ENCODE measurements at places on chromosomes 11 and 22. TPM values are rescaled to one million over a fixed set of nuclear protein-coding genes. Genes with fewer than 3 reads are reported as not detected.

The INPP5J gene
- total RNA-seq = 1.2 TPM

The KCNJ1 gene
- 0.05 TPM for total RNA-seq

The DEPDC7 gene
- 5.9 TPM for total RNA-seq

The NPTXR gene
- total RNA-seq = 12.5 TPM

The POLDIP3 gene
- 52.9 TPM for total RNA-seq

The VPS37C gene
- total RNA-seq = 12.8 TPM

The CCDC81 gene
- total RNA-seq = 0.22 TPM

The SMIM38 gene
- total RNA-seq = 0.77 TPM

The NLRP10 gene
- not detected for total RNA-seq

The OR5T1 gene
- not detected for total RNA-seq

The PGA5 gene
- total RNA-seq = not detected

The ZNF195 gene
- total RNA-seq = 31.7 TPM

The CTSD gene
- total RNA-seq = 68.1 TPM

The OPCML gene
- 2.1 TPM for total RNA-seq

- peak; percentile 42 for ATAC-seq
These were observed 1.4 kb downstream of the CTTN start for GRCh38 chr11:70399681-70400112.

DNA sequence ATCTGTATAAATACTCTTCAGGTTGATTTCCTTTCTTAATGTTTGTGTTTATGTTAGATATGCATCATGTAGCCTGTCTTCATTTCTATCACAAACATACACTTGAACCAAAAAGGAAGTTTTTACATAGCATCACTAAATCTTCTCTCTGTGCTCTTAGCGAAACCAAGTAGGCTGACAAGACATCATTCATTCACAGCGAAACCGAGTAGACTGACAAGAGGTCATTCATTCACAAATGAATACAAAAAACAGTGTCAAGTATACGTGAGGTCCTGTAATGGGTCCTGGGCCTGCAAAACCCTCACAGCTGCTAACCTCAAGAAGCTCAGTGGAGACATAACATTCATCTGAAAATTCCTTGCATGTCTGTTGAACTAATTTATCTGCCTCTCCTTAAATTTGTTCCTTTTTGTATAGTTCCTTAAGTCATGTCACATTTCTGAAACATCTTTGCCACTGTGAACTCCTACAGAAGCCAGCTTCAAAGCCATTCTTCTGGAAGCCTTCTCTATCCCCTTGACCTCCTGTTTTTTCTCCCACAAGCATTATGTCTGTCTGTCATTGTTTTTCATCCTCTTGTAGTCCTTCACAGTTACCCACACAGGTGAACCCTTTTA lies 9.8 kb upstream of the HBE1 start:
- no peak for ATAC-seq

DNA sequence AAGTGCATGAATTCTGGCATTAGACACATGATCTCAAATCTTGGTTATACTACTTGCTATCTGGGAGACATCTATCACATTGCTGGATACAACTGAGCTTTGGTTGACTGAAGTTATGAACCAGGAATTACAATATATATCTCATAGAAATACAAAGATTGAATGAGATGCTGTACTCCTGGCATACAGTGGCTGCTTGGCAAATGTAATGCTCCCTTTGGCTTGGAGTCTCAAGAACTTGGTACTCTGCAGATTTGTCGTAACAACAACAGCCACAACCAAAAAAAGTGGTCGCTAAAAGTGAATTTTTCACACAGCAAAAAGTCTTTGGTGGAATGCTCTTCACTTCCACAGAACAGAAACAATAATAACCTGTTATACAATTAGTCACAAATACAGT lies 1082.6 kb downstream of the DLG2 start:
- ATAC-seq = no peak

GRCh38 chr22:30180616-30181015 lies 65.9 kb downstream of the LIF start:
- ATAC-seq = no peak

DNA sequence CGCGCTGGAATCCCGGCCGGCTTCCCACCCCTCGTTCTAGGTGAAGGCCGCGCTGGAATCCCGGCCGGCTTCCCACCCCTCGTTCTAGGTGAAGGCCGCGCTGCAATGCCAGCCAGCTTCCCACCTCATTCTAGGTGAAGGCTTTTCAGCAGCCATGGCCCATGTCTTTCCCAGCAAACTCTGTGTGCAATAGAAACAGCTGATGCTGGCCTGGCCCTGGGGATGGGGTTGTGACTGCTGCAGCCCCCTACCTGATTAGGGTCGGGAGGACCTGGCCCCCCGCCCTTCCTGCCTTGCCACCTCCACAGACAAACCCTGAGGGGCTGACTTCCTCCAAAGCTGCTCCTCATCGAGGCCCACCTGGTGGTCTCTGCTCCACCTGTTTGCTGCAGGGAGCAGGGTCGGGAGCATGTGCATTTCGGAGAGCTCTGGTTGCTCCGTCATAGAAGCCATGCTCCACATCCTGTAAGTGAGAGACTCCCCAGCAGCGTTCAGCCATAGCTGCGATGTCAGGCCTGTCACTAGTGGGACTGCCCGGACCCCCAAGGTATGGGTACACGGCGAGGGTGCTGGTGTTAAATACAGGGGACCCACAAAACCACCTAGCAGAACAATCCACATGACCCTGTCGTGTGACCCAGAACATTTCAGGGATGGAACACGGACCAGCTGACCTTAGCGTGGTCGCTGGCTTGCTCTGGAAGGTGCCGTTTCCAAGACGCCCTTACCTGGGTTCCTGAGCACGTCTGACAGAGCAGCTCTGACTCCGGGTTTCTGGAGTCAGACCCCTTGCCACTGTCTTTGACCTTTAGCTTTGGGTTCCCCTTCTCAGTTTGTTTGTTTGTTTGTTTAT lies 3.3 kb downstream of the ZBED4 start:
- no peak for ATAC-seq

GRCh38 chr22:32202539-32203180 lies 2.2 kb downstream of the RFPL2 start:
- ATAC-seq = peak; percentile 26

- no peak for ATAC-seq
These were observed 471.1 kb upstream of the KIRREL3 start for GRCh38 chr11:127471662-127472061.

DNA sequence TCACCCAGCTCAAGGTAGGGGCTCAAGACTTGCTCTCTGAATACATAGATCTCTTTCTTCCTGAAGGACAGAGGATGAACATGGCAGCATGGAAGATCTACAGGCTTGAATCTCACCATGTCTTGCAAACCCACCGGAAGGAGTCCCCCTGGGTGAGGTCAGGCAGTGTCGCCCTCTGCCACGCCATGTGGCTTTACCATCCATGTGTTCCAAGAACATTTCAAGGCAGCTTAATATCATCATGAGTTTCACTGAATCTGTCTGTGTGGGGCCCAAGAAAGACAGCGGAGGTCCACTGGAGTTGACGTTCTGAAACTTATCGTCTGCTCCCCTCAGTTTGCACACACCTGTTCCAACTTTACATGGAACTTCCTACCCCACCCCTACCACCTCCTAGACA lies 1202.6 kb downstream of the TBC1D22A start:
- no peak for ATAC-seq

DNA sequence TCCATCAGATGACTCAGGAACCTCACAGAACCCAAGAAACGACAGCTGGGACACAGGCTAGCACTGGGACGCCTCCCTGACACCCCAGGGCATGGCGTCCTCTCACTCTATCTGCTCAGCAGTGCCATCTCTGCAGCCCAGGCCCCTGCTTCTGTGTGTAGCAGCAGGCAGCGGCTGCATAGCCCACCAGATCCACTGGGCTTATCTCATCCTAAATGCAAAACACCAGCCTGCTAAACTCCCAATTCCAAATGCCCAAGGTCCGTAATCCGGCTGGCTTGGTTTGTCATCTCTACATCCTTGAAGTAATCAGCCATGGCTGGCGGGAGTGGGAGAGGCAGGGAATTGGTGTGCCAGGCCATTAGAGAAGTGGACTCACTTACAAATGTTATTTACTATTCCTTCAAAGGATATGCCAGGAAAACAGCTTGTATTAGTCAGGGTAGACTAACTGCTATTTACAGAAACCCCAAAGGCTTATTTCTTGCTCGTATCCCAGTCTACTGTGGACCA lies 30.7 kb downstream of the SPATA19 start:
- no peak for ATAC-seq

DNA sequence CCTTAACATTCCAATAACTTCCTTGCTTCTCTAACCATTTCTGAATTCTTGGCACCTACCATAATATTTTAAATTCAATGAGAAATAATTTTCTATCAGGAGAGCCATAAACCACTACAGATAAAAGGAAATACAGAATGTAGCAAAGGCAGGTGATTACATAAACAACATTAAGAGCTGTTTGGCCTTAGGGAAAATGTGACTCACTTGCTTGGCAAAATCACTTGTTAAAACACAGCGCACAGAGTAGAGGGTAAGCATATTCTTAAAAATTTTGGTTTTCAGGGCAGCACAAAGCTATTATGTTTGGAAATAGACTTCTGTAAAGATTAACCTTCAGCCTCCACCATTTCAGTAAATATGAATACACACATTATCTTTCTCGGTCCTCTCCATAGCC lies 26.4 kb downstream of the IZUMO1R start:
- no peak for ATAC-seq

DNA sequence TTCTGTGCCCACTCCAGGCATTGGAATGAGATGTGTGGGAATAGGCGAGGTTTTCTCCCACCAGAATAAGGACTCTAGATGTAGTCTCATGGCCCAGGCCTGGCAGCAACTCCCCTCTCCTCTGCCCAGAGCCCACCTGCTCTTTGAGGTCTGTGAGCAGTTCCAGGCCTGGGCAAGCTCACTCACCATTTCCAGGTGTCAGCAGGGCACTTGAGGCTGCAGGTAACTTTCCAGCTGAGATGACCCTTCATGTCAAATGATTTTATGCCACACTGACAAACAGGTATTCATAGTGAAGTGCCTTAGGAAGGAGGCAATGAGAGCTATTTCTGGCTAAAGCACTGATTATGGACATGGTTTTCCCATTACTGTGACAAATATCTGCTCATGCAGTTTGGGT lies 123.3 kb upstream of the CCDC90B start:
- no peak for ATAC-seq

GRCh38 chr11:14499178-14499559 lies 442 bp downstream of the COPB1 start:
- ATAC-seq = peak; percentile 57

- no peak for ATAC-seq
These were observed 11.0 kb upstream of the FXYD2 start for GRCh38 chr11:117835576-117835975.

GRCh38 chr11:47399860-47400767 lies 8.3 kb upstream of the SLC39A13 start:
- peak; percentile 21 for ATAC-seq

- ATAC-seq = no peak
These were observed 434.3 kb downstream of the RAB38 start for GRCh38 chr11:87740968-87741367.

GRCh38 chr22:47460861-47461260 lies 698.4 kb downstream of the TBC1D22A start:
- no peak for ATAC-seq

GRCh38 chr11:115806056-115806455 lies 301.8 kb upstream of the CADM1 start:
- ATAC-seq = no peak

- no peak for ATAC-seq
These were observed 10.6 kb upstream of the CSNK1E start for GRCh38 chr22:38327805-38328204.

- ATAC-seq = no peak
These were observed 89.9 kb downstream of the OR4A15 start for GRCh38 chr11:55457641-55458040.

- peak; percentile 75 for ATAC-seq
These were observed 125.8 kb downstream of the MICAL2 start for GRCh38 chr11:12235947-12236743.

DNA sequence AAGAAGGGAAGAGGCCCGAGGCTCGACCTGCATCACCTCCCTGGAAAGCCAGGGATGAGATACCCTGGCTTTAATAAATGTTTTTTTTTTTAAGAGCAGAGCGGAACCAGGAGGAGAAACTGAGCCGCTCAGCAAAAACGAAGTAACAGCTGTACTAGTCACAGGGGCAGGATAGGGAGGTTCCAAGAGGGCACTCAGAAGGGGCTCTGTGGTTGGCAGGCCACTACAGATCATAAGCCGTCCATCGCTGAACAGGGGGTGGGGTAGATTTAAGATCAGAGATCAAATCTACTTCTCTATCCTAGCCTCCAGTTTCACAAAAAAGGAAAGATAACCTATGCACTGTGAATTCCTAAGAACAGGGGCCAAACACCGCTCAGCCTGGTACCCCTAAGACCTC lies 625 bp downstream of the EIF3D start:
- ATAC-seq = no peak

DNA sequence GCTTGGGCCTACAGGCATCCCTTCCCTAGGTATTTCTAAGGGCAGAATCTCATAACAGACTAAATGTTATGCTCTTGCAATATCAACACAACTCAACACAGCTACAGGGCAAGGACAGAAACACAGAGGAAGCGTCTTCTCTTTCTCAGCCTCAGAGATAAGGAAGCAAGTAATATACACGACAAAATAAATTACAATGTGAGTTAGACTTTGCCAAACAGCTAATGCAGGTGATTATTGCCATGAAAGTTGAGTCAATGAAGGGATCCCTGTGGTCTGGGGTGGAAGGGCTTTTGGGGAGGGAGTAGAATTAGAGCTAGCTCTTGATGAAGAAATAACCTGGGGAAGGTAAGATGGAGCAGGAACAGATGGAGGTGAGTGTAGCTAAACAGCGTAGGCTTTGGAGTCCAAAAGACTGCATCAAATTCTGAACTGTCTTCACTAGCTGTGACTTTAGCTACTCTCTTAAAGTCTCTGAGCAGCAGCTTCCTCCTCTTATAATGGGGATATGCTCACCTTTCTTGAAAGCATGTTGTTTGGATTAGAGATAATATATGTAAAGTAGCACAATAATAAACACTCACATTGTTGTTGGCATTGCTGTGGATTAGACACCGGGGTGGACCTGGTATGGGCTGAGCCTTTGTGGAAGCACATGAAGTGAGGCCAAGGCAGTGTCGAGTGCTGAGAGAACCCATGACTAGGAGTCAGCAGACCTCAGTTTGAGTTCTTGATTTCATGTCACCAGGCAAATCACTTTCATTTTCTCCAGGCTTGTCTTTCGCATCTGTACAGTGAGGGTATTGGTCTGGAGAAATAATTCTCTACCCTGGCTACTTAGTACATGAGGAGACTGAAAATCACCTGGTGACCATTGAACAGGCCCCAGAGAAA lies 41.0 kb upstream of the AQP11 start:
- peak; percentile 62 for ATAC-seq

GRCh38 chr22:31937341-31937740 lies 7.0 kb upstream of the YWHAH start:
- no peak for ATAC-seq

- no peak for ATAC-seq
These were observed 24.3 kb downstream of the SCN3B start for GRCh38 chr11:123630126-123630608.

GRCh38 chr22:37324340-37325038 lies 42.2 kb downstream of the CYTH4 start:
- ATAC-seq = peak; percentile 83

GRCh38 chr11:69054397-69055211 lies 5.9 kb downstream of the TPCN2 start:
- peak; percentile 20 for ATAC-seq

DNA sequence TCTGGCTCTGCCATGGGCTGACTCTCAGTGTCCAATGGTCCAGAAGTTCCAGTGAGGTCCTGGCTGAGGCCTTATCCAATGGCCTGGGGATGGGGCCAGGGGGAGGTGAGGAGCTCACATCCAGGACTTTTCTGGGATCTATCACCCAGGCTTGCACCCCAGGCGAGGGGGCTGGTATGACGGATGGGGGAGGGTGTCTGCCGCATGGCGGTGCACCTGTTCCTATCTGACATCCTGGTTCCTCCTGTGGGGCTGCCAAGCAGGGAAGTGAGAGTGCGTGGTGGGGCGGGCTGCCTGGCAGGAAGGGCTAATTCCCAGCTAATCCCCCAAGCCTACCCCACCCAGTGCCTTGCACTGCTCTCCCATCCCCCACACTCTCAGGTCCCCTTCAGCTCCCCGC lies 102.1 kb downstream of the NECTIN1 start:
- ATAC-seq = no peak

Measured in motor neuron (in vitro differentiated cells).